RWPE2 (cell line): ENCODE measurements at places on chromosomes 11 and 22.

DNA sequence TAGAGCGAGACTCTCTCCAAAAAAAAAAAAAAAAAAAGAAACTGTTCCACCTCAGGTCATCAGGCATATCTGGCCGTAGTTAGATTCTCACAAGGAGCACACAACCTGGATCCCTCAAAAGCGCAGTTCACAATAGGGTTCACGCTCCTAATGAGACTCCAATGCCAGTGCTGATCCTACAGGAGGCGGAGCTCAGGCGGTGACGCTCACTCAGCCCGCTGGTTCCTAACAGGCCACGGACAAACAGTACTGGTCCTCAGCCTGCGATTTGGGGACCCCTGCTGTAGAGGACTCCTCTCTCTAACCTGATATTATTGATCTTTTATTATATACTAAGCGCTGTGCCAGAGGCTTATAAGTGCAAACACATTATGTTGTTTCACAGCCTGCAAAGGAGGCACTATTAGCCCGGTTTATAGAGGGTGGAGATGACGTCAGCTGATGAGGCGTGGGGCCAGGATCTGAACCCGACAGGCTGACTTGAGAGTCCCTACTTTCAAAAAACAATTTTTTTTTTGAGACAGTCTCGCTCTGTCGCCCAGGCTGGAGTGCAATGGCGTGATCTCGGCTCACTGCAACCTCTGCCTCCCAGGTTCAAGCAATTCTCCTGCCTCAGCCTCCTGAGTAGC, 4.9 kb upstream of the MAFF start:
- DNase-seq: no peak

GRCh38 chr22:30414525-30415047, 11.0 kb upstream of the MTFP1 start:
- no peak for DNase-seq

- DNase-seq: no peak
These were observed 14.2 kb downstream of the RTL6 start for GRCh38 chr22:44483878-44484277.

DNA sequence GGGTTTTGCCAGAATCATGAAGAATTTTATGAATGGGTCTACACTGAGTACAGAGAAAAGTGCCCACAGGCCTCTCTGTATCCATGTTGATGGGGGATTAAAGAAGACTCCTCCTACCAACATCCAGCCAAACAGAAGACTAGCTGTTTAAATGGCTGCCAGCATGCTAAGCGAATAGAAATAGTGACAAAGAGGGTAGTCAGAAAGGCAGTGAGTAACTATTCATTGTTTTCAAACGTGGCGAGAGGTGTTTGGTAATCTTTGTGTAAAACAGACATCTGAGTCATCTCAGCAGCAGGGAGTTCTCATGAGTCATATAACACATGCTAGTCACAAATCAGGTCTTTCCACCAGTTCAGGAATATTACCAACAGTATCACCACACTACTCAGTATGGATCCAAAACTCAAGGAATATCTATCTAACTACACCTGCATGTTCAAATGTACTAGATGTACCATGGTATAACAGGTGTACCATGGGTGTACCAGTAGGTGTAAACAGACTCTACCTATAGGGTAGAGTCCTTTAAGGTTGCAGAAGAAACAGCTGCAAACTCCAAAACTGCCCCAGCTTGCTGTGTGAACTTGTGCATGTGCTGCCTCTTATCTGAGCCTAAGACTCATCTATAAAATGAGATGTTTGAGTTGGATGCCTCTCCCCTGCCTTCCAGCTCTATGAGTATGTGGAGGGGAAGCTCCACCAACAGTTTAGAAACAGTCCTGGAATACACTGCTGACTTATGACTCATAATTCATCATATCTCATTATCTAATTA, 82.0 kb downstream of the SLC1A2 start:
- DNase-seq: peak; percentile 59

GRCh38 chr22:46908641-46909107, 146.2 kb downstream of the TBC1D22A start:
- DNase-seq: no peak

DNA sequence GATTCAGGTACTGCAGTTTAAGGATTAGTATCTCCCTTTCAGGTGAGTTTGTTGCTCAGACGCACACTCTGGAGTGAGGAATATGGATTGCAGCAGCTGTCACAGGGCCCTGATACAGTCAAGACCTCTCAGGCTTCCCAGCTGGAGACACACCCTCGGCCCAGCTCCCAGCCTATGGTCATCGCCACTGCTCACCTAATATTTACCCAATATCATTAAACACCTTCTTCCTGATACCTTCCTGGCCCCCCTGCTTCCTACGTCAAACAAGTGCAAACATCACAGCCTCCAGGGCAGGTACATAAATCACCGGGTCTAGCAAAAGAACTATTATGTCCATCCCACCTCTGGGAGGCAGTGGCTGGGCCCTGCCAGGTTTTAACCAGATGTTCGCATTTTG, 213.3 kb downstream of the MN1 start:
- DNase-seq: no peak

GRCh38 chr11:95704865-95705264, 84.7 kb downstream of the FAM76B start:
- no peak for DNase-seq

GRCh38 chr11:114163830-114164401, 104.4 kb downstream of the ZBTB16 start:
- no peak for DNase-seq

GRCh38 chr11:13947379-13947778, 15.1 kb upstream of the SPON1 start:
- DNase-seq: no peak

DNA sequence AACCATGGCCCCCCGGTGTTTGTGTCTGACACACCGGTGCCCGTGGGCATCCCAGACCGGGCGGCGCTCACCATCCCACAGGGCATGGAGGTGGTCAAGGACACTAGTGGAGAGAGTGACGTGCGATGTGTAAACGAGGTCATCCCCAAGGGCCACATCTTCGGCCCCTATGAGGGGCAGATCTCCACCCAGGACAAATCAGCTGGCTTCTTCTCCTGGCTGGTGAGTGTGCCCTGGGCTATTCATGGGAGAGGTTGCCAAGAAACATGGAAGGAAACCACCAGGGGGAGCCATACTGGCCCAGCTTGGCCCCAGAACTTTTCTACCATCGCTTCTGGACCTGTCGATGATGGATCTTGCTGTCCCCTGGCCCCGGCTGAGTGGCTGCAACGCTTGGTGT, 36.5 kb downstream of the PRDM11 start:
- DNase-seq: no peak

DNA sequence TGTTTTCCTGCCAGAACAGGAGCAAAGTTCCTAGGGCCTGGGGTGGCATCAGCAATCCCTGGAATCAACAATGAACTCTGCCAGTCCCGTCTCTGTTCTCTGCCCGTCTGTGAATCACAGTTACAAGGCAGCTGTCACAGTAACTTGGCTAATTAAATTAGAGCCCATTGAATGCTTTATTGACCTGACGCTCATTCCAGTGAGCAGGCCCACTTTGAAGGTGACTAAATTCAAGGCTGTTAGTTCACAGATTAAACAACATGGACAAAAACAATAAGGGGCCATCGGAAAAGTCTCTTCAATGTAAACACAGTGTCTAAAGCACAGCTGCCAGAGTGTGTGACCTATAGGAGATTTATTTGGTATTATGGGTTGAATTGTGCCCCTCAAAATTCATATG, 17.7 kb upstream of the TMPRSS5 start:
- no peak for DNase-seq

DNA sequence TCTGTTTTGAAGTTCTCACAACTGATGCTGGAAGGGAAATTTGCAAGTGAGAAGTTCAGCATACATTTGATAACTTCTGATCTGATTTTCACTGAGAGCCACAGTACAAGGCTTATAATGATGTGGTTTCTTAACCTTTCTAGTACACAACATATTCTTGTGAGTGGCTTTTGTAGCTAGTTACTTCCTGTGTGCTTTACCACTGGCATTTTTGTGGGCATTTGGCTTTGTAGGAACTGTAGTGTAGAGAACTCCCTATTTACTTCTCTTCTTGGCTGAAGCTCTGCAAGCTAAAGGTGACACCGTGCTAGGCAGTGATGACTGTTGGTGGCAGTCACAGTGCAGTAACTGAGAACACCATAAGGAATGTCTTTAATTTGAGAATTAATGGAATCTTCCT, 14.9 kb downstream of the USP47 start:
- no peak for DNase-seq

- DNase-seq: no peak
These were observed 34.5 kb downstream of the CPT1A start for GRCh38 chr11:68806931-68807844.

DNA sequence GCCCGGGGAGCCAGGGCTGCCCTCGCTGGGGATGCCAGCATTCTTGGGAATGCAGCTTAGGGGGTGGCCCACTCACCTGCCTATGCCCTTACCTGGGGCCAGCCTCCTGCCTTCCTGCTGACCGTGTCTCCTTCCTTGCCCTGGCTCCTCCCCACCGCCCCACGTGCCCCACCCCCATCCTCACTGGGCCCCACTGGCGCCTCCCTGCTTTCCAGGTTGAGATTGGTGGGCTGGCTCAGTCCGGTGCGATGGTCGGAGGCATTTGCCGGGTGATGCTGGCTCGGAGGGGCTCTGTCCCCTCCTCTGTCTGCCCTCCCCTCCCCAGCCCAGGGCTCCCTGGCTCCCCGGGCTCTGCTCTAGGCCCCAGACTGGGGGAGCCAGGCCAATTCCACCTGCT, 34.1 kb upstream of the GRAMD4 start:
- no peak for DNase-seq

DNA sequence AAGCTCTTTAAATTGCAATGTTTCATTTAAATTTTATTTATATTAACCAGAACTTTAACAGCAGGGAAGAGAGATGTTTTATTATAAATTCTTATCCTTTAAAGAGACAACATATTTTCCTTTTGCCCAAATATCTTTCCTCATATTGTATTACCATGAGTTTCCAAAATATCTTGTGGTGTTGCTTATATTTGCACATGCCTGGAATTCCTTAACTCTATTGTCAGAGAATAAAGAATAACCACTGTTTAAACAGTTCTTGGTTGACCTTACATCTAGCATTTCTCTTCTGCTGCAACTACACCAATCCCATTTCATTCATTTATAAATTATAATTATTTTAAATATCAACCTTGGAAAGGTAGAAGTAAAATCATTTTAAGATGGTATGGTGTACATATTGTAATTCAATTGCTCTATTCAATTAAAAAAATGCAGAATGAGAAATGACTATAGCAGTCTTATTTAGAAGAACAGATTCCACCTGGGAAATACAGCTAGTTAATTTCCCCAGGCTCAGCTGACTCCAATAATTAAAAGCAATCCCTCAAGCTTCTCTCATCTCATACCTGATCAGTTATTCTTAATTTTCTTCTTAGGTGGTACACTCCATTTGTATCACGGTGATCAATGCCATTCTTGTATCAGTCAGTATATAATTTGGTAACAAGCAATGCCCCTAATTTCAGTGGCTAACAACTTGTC, 923.3 kb downstream of the KCNA4 start:
- DNase-seq: no peak

DNA sequence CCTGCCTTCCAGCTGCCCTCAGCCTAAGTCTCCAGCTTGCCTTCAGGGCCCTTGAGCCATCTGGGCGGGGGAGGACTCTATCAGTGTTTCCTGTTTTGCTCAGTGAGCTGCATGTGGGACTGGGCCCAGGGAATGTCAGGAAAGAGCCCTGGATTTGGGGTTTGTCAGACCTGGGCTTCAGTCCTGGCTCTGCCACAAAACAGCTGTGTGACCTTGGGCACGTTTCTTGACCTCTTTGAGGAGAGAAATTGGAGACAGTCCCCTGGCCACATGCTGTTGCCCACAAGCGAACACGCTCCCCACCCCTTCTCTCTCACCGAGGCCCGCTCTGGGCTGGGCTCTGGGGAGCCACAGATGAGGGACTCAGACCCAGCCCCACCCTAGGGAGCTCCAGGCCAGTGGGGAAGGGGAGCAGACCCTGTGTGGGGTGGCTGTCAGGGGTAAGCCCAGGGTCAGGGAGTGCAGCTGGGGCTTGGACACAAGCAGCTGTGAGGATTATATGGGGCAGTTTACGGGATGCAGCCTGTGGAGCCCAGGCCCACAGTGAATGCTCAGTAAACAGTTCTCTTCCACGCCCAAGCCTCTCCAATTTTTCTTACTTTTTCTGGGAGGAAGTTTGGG, 12.3 kb downstream of the MYO7A start:
- DNase-seq: no peak

GRCh38 chr11:11580841-11581411, 40.9 kb downstream of the GALNT18 start:
- no peak for DNase-seq
